ENCODE measurements at places on chromosomes 2 and 18.

GRCh38 chr2:41460661-41461060 is 587.2 kb upstream of the PKDCC start:
- no peak for DNase-seq

DNA sequence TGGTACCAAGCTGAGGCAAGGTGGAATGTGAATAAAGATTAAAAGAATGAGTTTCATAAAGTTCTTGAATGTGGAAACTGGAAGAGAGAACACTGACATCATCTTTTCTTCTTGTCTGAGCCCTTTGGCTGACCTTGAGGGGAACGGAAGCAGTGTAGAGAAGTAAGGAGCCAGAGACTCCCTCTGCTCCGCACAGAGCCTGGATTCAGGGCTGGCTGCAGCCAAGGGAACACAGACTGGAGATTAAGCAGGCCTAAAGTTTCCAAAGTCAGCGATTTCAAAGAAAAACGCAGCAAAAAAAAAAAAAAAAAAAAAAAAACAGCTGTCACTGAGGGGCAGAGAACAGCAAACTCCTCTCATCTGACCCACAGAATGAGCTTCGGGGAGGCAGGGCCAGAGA is 19.3 kb upstream of the ALK start:
- no peak for DNase-seq

DNA sequence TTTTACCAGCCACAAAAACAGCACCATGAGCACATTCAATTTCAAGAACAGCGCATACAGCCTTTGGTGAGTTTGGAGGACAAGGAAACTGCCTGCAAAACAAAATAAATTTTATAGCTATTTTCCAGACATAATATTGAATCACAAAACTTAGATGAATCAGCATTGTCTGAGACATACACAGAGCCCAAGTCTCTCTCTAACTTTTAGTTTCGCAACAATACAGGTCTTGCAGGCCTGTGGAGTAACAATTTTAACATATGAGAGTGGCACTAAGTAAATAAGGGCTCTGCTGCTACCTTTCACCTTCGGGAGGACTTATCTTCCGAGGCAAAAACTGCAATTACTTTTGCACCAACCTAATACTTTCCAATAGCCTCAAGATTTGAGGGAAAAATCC is 56.1 kb upstream of the PEX13 start:
- DNase-seq: no peak

DNA sequence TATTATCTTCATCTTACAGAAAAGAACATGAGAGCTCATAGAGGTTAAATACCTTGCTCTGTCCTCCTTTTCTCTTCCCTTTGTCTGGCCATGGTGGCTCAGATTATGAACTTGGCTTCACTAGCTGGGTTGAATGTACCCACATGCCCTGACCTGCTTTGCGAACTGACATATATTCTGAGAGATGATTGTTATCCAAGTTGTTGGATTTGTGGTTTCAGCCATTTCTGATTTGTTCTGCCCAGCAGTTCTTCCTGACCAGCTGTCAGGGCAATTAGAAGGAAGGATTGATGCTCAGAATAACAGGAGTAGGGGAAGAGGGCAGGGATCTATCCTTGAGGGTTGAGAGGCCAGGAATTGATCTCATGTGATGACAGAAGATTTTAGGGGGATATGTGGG is 236.8 kb upstream of the FAM98A start:
- DNase-seq: no peak

- DNase-seq: no peak
Measured at GRCh38 chr2:210318486-210318885, 3.5 kb upstream of the MYL1 start.

DNA sequence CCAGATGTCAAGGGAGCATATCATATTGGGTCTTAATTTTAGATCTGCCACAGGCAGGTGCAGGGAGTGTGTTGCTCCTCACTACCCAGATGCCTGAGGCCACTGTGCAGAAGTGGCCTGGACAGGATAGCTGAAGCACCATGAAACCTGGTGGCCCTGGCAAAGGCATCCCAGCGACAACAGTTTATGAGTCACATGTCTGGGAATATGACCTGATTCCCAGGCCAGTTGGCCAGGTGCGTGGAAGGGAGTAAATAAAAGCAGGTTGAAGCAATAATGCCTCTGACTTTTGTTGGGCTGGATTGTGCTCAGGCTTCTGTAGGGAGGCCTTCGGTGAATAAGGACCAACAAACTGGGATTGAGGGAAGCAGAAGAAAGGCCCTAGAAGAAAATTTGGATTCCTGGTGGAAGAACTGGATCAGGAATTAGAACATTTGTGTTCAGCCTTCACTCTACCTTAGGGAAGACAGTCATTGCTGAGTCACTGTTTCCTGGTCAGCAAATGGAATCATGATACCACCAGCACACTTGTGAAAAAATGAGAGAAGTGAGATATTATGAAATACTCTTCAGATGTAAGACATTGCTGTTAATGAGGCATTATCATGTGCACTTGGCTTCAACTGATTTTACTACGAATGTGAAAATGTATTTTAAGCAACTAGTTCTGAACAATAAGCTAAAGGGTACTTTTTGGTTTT is 78.4 kb upstream of the ZNF516 start:
- DNase-seq: no peak

- no peak for DNase-seq
Measured at GRCh38 chr18:52612406-52612805, 272.4 kb downstream of the DCC start.

DNA sequence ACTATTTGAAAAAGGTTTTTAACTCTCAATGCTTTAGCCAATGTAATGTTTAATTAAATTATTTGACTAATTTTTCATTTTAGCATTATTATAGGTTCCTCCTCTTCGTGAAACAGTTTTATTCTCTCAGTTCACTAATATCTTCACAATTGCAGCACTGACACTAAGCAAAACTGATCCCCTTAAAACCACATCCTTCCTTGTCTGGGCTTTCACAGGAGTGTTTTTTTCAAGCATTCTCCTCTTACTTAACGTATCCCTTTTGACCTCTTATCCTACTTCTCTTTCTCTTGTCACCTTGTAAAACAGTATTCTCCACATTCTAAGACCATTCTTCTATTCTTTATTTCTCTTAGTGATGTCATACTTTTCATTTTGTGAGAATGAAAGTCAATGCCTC is 112.8 kb downstream of the DSC3 start:
- no peak for DNase-seq

GRCh38 chr18:63505566-63506335 is 29.0 kb downstream of the SERPINB5 start:
- no peak for DNase-seq

GRCh38 chr2:26847655-26848335 is at the start of gene DPYSL5:
DPYSL5 (plus strand) TSS chr2:26848132; CDS start chr2:26898500, 50,368 bp downstream.
- DNase-seq: no peak

GRCh38 chr2:115414466-115414865 is 972.0 kb downstream of the DPP10 start:
- no peak for DNase-seq

GRCh38 chr2:134333646-134334189 is 79.8 kb downstream of the MGAT5 start:
- DNase-seq: no peak

DNA sequence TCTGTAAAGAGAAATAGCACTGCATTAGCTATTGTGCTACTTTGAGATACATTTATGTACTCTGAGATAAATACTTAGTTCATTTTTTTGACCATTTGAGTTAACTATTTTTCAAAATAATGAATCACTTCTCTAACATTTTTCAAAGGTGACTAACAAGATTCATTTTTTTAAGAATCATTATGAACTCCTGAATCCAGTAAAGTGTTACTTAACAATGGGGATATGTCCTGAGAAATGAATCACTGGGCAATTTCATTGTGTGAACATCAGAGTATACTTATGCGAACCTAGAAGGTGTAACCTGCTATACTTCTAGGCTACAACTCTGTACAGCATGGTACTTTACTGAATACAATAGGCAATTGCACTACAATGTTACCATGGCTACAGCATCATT is 355.8 kb downstream of the ARL6IP6 start:
- no peak for DNase-seq

GRCh38 chr2:161207941-161208340 is 47.7 kb downstream of the TANK start:
- DNase-seq: no peak

DNA sequence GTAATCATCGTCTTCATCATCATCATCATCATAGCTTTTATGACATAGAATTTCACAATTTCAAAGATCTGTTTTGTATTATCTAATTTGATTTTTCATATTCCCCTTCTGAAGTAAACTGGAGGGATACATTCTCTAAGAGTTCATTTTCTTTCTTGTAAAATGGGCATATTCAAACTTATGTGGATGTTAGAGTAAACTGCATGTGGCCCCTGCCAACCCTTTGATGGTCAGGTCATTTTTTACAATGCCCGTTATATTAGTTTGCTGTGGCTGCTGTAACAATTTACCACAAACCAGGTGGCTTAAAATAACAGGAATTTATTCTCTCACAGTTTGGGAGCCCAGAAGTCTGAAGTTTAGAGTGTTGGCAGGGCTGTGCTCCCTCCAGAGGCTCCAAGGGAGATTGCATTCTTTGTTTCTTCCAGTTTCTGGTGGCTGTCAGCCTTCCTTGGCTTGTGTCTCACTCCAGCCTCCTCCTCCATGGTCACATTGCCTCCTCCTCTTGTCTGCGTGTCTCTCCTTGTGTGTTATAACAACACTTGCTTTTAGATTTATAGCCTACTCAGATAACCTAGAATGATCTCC is 127.5 kb upstream of the MMADHC start:
- no peak for DNase-seq

DNA sequence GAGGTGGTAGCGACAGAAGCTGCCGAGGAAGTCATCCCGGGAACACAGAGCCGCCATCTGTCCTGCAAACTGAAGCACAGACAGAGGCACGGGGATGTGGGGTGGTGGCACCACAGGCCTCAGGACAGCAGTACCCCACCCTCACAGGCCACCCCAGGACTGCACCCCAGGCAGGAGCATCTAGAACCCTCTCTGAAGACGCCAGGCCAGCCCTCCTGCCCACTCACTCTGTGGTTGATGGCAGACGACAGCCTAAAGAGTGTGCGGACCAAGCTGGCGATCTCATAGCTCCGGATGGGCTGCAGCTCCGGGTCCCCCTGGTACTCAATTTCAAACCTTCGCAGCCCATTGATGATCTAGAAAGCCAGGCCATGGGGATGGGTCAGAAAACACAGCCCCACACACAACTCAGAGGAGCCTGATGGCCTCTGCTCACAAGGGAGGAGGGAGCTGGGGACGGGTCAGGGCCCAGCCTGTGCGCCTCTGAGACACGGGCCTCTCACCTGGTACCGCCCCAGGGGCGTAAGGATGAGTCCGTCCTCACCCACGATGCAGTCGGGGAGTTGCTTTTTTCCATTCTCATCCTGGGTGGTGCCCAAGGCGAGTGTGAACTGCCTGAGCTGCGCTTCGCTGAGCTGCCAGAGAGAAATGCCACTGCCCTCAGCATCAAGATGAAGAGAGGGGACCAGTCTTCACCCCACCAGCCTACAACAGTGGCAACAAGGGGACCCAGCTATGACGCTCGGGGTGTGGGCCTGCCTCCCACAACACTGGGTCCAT is 8.1 kb upstream of the CCDC74B start:
- no peak for DNase-seq

- DNase-seq: no peak
Measured at GRCh38 chr2:94879982-94880377, 8.8 kb downstream of the TEKT4 start.

- no peak for DNase-seq
Measured at GRCh38 chr2:12797815-12798214, 81.1 kb downstream of the TRIB2 start.

DNA sequence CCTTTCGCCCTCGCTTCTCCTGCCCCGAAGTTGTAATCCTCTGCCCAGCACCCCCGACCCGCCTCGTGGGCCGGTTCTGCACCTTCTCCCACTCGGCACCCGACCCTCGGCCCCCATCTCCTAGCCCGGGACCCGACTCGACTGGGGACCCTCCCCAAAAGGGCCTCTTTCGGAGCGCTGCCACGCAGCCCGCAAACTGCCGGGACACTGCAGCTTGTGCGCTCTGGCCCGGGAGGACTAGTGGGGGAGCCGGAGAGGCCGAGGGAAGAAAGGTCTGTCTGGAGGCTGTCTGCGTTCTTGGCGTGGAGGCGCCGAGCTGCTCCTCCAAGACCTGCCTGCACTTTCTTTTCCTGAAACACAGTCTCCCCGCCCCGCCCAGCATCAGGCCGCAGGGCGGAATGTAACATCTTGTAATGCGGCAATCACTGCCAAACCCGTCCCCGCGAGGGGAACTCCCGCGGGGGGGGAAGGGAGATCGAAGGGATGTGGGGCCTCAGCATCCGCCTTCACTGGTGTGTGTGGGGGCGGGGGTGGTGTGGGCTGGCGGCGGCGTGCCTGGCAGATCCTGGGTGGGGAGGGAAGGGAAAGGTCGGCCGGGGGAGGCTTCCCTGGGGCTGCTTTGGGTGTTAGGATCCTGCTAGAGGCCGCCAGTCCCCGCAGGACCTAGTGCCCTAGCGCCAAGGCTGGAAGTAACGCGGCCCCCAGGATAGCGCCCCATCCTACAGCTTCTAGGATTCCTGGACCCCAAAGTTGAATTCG is 7.4 kb downstream of the DLX2 start:
- peak; percentile 42 for DNase-seq

- DNase-seq: no peak
Measured at GRCh38 chr2:17969661-17970060, 91.2 kb downstream of the KCNS3 start.

DNA sequence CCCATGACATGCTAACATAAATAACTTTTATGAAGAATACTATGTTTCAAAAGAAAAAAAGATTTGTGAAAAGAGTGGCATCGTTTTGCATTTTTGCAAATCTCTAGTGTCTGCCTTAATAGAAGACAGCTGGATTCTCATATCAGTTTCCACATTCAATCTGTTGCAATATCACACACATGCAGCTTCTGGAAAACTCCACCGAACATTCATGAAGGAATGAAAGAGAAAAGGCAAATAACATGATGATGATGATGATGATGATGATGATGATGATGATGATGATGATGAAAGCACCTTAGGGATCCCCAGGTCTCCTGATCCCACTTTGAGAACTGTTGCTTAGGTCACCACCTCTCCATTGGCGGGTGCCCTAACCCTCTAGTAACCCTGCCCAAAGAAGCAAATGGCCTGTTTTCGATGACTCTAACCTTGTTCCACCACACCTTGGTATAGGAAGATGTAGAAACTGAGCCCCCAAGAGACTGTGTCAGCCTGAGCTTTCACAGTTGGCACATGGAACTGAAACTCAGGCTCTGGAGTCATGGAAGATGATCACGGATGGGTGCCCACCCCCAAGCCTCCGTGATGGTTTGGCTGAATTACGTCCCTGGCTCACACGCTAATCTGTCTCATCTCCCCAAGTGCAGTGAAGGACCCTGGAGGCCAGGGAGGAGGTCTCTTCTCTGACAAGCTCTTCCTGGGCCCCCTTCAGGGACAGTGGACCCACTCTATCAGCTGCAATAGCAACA is 80.1 kb upstream of the SMAD7 start:
- DNase-seq: no peak

- DNase-seq: no peak
Measured at GRCh38 chr2:62362561-62362960, 143.4 kb downstream of the TMEM17 start.

- DNase-seq: no peak
Measured at GRCh38 chr2:230933521-230934180, 8.6 kb upstream of the GPR55 start.
